ENCODE measurements at places on chromosomes 4 and X.

DNA sequence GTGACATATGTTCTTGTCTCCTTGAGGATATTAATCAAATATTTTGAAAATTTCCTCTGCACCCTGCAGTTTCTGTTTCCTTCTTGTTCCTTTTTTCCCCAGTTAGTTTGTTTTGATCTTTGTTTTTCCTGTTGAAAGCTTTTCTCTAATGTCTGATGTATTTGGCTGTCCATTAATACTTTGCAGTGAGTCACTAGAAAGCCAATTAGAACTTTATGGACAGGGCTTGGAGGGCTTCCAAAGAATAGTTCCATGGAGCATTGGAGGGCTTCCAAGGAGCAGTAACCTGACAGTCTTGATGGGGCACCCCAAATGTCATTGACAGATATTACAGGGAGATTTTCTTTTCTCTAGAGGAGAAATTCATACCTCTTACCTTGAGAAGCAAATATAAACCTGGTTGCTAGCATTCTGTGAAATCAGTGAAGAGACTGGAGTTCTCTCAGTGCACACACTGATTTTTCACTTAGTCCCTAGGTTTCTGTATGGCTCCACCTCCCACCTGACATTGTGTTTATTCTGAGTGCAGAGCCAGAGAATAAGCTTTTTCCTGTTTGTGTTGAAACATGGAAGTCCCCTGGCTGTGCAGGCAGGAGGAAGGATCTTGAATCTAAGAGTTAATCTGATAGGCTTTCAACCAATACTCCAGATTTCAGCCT is 26.5 kb downstream of the SPARCL1 start:
- DNase-seq, result no peak

- DNase-seq, result no peak
Observed at GRCh38 chrX:39268207-39268606, 466.9 kb downstream of the MID1IP1 start.

- DNase-seq, result no peak
Observed at GRCh38 chr4:70559211-70559830, 32.7 kb upstream of the AMBN start.

- DNase-seq, result no peak
Observed at GRCh38 chr4:2746891-2747695, 9.0 kb downstream of the TNIP2 start.

All from skeletal muscle cell (primary cell).